Upper lobe of right lung (tissue), 1 donor: ENCODE measurements at places on chromosomes 13 and 19.

DNA sequence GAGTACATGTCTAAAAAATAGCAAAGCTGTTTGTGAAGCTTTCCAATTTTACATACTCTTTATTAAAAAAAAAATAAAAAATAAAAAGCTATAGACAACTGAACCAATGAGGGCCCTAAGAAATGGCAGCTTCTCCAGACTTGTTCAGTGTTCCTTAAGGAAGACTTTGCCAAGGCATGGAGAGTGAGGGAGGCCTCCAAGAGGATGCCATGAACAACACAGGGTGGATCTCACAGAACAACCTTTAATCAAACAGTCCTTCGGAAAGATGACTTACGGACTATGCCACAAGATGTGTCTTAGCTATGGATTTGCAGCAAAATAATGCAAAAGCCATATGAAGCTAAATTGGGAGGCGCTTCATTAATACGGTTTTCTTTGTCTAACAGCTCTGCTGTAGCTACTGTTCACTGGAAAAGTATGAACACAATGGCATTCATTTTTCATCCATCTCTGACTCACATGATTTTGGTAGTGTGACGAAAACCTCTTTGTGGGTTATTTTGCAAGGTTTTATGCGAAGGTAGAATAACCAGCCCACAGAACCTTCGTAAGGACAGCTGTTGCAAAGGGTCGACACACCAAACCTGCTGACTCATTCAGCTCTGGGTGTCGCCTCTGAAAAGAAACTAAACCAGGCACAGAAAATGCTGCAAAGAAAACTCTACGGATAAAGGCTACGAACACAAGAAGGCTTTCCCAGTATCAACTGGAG is 27.7 kb downstream of the EFNB2 start:
- DNase-seq: no peak

GRCh38 chr19:48689449-48689848 is 6.3 kb upstream of the FUT2 start:
- no peak for DNase-seq

DNA sequence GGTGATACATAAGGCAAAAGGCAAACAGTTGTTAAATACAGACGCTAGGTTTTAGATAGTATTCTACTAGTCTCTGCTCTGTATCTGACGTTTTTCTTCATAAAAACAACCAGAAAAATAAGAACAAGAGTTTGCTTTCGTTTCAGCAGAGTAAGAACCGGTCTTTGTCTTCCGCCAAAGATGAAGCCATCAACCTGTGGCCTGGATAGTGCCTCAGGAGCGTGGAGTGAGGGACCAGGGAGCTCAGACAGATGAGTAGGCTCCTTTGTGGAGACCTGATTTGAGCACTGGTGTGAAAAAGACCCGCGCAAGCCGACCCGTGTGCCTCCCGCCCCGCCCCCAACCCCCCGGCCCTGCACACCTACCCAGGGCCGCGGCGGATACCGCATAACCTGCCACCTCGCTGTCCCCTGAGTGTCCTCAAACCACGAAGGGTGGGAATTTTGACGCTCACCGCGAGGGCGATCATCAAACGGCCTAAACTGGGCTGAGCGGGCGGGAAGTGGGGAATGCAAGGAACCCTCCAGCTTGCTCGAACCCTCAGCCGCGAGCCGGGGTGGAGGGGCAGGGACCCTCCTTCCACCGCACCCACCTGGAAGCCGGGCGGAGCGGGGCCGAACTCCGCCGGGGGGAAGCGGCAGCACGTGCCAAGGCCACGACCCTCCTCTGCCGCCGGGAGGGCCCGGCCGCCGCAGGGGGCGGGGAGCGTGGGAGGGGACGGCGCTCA is 866 bp upstream of the LMO7 start:
- DNase-seq: peak; percentile 64

- no peak for DNase-seq
Observed at GRCh38 chr13:48501705-48502104, 31.2 kb downstream of the RCBTB2 start.

DNA sequence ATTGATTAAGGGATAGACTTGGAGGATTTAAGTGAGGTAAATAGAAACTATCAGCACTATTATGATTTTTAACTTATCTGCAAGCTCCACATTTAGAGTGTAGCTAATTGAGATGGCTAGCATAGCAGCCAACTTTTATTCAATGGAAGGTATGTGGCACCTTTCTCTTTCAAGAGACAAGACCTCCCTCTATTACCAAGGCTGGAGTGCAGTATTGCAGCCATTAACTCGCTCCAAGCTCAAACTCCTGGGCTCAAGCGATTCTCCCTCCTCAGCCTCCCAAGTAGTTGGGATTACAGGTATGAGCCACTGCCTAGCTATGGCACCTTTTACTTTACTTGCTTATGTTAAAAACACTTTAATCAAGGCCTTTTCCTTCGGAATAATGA is 8.2 kb downstream of the TPT1 start:
- no peak for DNase-seq
